ENCODE measurements at places on chromosomes 2 and 18.

- DNase-seq = no peak
Observed at GRCh38 chr2:55620123-55620779, 2.8 kb upstream of the PPP4R3B start.

GRCh38 chr2:37300146-37300545 is 24.5 kb downstream of the PRKD3 start:
- DNase-seq = no peak

- no peak for DNase-seq
Observed at GRCh38 chr18:28875059-28875458, 698.1 kb upstream of the CDH2 start.

DNA sequence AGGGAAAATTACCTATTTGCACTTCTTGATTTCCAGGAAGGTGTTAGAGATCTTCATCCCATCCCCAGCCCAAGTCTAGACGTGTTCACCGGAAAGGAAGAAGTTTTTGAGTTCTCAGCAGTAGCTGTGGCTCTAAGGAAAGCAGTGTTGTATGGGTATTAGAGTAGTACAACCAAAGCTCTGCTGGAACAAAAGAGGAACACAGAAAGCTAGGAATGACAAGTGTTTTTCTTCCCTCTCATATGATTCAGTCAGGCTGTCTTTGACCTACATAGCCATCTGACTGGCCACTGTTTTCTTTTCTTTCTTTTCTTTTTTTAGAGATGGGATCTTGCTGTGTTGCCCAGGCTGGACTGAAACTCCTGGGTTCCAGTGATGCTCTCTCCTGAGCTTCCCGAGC is 82.7 kb upstream of the SLC39A10 start:
- DNase-seq = no peak

DNA sequence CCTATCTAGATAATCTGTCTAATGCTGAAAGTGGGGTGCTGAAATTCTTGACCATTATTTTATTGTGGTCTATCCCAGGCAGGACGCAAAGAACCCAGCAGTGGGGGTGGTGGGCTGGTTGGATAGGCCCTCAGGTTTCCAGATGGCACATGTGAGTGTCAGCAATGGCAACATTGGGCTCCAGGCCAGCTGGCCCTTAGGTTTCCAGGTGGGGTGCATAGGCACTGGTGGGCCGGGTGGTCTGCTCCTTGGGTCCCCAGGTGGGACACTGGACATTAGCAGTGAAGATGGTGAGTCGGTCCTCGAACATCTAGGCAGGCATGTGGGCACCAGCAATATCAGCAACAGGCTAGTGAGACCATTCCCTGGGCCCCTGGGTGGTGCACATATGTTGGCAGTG is 680.3 kb upstream of the ACVR2A start:
- DNase-seq = no peak

- no peak for DNase-seq
Observed at GRCh38 chr18:50742952-50743351, 76.9 kb downstream of the MRO start.

DNA sequence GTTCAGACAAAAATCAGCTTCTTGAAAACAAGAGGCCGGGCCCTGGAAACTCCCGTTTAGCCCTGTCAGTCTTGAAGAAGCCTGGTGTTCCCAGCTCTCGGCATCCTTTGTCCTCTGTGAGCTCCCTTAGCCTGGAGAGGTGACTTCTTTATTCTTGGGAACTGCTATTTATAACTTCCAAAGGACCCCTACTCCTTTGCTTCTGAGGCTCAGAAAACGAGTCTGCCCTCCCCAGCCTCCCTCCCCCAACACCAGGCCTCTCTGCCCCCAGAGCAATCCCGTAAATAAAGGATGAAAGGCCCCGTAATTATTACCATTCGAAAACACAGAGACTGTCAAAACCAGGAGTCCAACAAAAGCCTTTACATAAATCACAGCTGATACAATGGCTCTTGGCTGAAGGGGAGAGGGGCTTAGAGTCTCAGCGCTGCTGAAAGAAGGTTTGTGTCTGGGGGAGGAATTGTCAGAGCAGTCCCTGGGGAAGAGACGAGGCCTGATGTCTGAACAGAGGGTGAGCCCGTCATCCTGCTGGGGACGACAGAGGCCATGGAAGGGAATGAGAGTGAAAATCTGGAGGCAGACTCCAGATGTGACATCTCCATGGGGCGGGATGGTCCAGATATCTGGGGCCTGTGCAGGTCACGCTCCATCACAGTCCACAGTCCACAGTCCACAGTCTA is 283.0 kb downstream of the MYCN start:
- DNase-seq = no peak

DNA sequence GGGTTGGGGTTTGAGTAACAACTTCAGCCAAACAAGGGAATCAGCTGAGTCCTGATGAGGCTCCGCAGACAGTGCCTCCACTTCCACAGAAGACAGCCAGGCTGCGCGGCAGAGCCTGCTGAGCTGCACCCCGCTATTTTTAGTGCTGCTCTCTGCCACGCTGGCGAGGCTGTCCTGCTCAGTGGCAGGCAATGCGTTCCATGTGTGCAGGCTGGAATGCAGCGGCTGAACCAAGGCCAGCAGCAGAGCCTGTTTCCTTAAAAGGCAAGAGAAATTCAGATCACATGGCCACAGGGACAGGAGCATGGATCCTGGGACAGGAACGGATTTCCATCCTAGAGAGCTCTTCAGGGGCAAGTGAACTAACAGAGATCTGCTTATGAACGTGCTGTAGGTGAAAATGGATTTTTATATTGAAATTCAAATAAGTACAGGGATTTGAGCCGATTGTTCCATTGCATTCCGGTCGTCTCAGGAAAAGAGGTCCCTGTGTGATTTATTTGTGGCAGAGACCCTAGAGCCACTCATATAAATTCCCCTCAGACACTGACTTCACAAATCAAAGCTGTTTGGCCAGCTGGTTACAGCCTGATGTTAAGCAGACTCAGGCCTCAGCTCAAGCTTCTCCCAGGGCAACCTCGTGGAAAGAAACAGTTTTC is 98.7 kb downstream of the COL6A3 start:
- no peak for DNase-seq

- DNase-seq = no peak
Observed at GRCh38 chr2:219118504-219118903, 42.1 kb downstream of the NHEJ1 start.

DNA sequence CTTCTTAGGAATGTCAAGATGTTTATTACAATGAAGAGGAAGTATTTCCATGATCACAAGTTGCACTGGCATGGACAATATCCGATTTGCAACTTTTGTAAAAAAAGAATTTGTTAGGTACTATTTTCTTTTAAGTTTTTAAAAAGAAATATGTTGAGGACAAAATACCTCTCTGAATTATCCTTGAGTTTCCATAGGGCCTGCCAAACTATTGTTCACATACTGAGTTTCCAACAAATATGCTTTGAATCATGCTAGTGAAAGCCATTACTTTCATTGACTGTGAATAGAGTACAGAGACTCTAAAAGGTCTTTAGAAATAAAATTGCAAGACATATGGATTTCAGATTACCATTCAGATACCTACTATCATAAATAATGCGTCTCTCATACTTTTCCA is 566.1 kb downstream of the TMEM182 start:
- DNase-seq = no peak

- no peak for DNase-seq
Observed at GRCh38 chr2:224772494-224772893, 56.3 kb upstream of the CCDC195 start.

DNA sequence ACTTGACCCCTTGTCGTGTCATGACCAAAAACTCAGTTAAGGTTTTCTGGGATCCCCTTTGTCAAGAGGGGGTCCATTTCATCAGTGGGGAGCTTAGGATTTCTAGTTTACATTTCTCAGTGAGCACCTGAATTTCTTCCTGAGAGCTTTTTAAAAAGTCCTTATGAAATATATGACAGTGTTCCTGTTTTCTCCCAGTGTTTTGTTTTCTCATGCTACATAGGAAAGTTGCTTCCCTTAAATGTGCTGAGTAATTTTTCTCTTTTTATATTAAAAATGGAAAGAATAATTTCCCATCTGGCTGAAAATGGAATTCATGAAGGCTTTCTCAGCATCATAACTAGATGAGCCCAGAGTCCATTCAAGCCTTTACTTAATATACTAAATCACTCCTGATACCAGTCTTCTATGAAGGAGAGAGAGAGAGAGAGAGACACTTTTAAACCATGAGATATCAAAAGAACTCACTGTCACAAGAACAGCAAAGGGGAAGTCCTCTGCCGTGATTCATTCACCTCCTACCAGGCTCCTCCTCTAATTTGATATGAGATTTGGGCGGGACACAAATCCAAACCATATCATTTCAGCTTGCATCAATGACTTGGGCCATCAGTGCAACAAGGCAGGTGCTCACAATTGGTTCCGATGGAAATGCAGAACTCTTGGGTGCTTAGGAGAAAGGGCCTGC is 61.1 kb downstream of the XRCC5 start:
- DNase-seq = no peak

- DNase-seq = no peak
Observed at GRCh38 chr2:111204706-111205105, 84.0 kb downstream of the BCL2L11 start.

- no peak for DNase-seq
Observed at GRCh38 chr2:108637304-108637669, 82.0 kb upstream of the RANBP2 start.

DNA sequence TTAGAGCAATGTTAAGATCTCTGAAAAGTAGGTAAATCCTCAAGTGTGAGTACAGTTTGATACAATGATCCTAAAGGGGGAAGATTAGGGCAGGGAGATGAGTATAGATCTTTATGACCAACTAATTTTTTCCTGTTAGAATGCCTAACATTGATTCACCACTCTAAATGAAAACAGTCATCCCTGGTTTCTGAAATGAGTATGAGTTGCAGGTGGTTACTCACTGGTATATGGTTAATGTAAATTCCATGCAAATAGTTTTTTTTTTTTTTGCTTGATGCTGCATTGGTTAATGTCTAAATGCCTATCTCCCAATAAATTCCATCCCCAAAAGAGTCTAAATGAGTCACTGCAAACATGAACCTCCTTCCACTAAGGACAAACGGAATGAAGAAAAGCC is 55.0 kb upstream of the SERPINB2 start:
- peak; percentile 55 for DNase-seq

- no peak for DNase-seq
Observed at GRCh38 chr2:74646201-74646600, 1.9 kb downstream of the M1AP start.

DNA sequence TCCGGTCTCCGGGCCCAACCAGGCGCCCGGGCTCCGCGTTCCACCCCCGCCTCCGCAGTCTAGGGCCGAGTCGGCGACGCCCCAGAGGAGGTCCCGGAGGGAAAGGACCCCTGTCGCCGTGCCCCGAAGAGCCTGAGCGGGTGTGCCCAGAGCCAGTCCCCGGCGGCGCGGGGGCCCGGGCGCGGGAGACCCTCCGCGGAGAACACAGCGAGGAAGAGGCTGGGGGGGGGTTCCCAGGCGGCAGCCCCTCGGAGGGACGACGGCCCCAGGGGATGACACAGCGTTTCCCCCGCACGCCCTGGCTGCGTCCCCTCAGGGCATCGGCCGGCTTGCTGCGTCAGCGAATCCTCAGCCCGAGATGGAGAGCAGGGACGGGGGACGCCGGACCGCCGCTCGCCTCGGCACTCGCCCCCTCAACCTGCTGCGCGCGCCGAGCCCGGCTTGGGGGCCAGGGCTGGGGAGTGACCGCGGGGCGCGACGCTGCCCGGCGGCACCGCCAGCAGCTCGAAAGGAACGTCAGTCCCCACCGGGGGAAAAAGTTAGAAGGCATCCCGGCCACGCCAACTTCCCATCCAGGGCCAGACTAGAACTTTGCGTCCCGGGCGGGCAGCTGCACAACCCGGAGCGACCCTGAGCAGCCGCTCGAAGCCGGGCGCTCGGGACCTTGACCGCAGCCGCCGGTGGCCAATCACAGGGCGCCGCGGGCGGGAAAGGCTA is 711 bp downstream of the SFXN5 start:
- DNase-seq = no peak

DNA sequence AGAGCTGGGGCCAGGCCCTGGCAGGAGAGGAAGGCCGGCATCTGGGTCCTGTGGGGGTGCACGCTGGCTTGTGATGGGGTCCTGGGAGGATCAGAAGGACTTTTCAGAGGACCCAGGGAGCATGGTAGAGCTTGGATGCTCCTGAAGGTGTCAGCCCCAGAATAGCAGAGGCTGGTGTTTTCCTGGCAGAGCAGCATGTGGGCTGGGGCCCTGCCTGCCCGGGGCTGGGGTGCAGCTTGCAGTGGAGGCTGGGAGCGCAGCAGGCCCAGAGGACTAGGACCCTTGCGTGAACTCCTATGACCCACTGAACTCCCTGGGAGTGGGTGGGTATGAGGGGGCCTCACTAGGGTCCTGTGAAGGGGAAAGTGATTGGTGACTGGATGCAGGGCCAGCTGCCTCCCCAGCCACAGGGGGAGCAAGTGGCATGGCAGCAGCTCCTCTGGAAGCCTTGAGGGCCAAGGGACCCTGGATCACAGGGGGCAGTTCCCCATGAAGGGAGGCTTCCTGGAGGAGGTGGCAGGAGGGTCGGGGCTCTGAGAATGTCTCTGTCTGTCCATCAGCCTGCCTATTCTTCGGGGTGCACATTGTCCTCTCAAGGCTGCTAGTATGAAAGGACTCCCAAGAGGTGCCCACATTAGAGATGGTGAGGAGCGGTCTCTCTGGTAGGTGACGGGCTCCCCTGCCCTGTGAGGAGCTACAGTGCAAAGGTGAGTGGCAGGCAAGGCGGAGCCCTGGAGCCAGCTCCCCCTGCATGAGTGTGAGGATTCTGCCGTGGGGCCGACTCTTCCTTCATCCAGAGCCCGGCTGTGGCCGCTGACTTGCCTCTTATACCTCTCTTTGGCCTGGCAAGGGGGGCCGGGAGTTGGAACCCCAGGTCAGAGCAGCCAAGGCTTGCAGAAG is 249.0 kb downstream of the DYSF start:
- DNase-seq = no peak

- no peak for DNase-seq
Observed at GRCh38 chr2:142920571-142920970, 43.1 kb downstream of the KYNU start.

GRCh38 chr18:10951631-10952544 is 197.5 kb downstream of the PIEZO2 start:
- DNase-seq = no peak

DNA sequence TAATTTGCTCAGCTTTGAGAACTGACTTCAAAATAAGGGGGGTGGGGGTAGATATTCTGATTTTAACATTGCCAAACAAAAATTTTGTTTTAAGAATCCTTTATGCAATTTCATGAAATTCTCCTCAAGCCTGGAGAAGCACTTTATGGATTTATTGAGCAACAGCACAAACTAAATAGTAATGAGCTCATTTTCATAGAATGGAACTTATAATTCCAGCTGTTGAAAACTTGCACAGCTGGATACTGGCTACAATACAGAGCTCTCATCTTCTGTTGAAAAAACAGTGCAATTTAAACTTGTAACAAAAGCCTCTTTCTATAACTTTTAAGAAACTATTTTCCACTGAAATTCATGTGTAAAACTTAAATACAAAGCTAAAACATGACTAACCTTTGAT is 137.6 kb upstream of the FN1 start:
- no peak for DNase-seq

- no peak for DNase-seq
Observed at GRCh38 chr18:37253394-37254235, 312.0 kb downstream of the CELF4 start.

All from epithelial cell of prostate (primary cell).